Stomach (tissue), 19 donors: ENCODE measurements at places on chromosomes 5 and 9.

- DNase-seq = no peak
These were observed 546.6 kb upstream of the PTPRD start for GRCh38 chr9:11159318-11159862.

DNA sequence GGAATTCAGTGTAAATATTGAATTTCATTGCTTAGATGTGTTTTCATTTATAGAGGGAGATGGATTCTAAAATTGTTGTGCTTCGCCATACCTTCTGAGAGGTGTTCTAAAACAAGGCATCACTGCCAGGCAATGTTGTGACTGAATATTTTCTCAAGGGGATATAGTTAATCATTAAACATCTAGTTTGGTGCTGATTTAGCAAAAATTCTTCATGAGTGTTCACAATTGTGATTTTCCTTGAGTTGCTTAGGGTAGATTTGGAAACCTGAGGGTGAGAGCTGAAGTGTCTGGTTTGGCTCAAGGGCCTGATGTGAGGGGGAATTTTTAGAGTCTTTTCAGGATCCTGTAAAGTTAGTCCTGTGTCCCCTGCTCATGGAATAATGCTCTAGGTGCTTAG is 104.5 kb downstream of the MAT2B start:
- no peak for DNase-seq

DNA sequence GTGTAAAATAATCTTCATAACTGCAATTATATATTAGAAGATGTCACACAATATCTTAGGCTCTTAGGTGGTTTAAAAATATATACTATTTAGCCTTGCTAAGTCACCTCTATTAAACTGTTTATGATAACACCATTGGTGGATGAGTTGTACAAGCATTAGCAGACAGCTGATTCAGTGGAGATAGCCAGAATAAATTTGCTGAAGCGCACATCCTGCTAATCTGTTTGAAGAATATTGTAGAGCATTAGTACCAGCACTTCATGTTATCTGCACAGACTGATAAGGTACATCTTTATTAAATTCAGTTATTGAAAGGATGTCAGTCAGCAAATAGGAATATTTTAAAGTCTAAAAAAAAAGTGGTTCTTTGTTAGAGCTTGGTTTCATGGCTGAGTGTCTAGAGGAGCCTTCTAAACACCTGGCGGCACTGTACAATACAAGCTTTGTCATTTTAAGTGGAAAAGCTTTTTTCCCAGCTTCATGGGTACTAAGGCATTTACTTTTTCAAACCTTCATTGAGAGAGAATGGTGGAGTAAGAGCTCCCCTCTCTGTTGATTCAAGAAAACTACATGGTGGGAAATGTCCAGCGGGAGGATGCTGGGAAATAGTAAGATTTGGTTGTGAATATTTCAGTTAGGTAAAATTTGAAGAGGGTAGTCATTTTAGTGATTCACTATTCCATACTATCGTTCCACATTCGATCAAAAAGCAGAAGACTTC is 275.1 kb downstream of the SLF1 start:
- DNase-seq = no peak

DNA sequence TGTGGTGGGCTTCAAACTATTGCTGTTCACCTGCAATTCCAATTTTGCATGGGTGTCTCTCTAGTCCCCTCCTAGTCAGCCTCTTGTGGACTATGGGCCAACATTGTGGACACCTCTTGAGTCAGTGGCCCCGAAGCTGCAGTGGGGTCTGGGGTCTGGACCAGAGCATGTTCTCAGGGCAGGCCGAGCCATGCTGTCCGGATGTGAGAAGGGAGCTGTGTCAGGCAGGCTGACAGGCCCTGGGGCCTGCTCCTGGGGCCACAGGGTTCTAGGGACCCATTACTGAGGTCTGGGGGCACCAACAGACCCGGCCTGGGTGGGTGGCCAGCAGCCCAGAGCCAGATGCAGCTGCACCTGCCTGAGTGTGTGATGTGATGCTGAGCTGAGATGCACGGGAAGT is 16.5 kb upstream of the IRX4 start:
- no peak for DNase-seq

DNA sequence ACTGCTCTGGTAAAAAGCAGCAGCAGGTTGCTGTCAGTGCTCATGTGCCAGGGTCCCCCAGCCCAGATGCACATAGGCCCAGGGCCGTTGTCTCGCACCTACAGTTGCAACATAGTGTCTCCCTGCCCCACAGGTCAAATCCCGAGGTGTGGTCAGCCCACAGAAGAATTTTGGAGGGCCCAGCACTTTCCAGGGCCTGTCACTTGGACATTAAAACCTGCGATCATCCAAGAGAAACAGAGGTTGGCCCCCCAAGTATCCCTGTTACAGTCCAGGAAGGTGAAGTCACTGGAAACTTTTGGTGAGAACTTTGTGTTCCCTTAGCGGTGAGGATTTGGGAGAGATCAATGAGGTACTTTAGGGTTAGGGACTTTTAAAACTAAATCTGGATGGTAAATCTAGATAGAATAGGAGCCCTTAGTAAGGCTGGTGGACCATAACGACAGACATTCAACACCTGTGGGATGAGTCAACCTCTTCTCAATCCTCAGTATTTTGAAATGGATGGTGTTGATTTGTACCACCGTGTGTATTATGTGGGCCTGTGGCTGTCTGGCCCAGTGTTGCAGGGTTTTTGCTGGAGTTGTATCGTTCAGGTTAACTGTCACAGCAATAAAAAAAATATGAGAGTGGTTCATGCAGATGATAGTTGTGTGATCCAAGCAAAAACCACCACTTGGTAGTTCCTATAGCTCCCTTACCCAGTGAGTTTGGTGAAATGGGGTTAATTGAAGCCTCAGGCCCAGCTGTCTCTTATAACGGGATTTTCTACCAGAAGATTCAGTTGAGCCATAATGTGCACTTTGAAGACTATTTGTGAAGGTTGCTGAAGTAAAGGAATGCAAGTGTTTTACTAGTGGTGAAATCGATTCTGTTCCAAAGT is 19.2 kb downstream of the OR2S2 start:
- no peak for DNase-seq

DNA sequence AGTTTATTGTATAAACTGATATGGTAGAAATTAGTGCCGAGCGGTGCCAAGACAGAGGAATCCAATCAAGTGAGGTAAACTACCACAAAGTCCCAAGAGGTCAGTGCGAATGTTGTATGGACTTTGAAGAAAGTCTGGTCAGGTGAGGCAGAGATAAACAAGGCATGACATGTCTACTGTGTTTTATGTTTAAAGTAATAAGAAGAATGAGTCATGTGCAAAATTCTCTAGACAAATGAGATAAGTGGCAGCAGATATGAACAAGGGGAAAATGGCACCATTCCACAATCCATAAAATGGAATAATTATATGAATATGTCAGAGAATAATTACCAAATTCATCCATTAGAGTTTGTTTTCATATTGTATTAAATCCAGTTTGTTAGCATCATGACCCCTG is 364.1 kb upstream of the CCNH start:
- no peak for DNase-seq

DNA sequence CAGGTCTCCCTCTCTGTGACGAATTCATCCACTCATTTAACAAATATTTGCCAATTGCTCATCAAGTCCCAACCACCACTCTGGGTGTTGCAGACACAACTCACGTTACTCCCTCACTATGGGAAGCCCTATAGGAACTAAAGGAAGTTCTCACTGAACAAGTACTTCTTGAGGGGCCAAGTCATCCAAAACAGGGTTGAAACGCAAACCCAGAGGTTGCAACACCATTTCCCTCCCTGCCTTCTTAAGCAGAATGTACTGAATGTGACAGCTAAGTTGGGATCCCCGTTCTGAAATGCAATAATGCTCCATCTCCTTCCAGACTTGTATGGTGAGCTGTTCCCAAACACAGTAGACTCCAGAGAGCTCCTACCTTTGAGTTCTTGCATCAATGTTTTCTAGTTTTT is 34.3 kb downstream of the EPB41L4B start:
- DNase-seq = no peak

DNA sequence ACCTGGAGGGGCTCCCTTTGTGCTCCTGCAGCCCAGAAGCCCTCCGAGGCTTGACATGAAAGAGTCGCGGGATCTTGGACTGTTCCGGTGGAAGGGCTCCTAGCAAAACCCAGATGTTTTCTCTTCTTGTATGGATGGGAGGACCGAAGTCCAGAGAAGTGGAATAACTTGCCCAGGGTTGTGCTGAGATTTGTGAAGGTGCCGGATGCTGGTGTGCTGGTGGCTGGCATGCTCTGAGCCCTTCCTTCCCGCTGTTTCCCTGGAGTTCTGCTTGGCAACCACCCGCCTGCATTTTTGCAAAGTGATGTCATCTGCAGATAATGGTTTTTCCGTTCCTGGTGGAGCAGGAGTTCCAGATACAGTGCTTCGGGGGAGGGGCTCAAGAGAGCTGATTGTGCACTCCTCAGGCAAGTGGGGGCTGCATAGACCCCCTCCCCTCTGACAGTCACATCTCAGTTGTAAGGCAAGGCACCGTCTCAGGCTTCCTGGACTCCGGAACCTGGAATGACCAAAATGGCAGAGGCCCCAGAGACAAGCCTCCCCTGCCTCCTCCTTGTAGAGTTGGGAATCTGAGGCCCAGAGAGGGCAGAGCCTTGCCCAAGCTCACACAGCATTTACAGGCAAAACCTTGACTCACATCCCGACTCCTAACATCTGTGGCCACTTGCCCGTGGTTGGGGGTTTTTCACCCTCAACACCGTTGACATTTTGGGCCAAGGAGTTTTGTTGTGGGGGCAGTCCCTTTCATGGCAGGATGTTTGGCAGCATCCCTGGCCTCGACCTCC is 157.0 kb downstream of the RGS3 start:
- peak; percentile 87 for DNase-seq

- no peak for DNase-seq
These were observed 238.4 kb downstream of the TRPM3 start for GRCh38 chr9:70883056-70883455.

GRCh38 chr9:120894321-120895148 is 17.5 kb upstream of the PHF19 start:
- peak; percentile 87 for DNase-seq

DNA sequence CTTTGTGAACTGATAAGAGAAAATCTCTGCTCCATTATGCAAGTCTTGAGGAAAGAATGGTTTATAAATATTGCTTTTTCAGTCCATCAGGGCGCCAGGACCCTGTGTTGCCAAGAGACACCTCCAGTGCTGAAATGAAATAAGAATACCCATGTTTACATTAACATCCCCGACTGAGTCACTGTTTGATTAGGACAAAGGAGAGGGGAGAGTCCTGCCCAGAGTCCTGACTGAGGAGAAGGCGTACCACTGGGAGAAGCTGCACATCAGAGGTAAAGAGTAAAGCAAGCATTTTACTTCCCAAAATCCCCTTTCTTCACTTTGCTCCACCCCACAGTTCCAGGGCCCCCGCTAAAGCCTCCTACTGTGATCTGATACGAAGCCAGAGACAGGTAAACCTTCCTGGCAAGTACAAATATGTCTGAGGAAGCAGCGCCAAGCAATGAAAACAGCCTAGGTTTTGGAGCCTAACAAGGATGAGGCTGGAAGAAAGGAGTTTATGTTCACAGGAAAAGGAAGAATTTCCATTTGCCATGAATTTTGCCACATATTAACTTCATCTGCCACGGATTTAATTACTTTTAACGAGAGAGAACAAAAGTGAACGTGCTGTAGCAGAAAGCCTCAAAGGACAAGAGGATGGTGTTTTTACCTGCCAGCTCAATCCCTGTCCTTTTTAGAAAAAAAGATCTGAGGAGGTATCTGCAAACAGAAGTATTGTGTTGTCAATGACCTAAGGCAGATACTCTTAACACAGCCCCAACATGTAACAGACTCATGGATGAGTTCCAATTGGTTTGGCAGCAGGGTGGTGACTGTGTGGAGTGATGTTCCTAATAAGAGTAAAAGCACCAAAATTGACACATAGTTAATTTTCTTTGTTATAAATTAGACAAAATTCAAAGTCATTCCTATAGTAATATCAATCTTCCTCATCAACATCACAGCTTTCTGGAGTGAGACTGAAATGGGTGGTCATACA is 209.4 kb upstream of the TLE4 start:
- DNase-seq = no peak

DNA sequence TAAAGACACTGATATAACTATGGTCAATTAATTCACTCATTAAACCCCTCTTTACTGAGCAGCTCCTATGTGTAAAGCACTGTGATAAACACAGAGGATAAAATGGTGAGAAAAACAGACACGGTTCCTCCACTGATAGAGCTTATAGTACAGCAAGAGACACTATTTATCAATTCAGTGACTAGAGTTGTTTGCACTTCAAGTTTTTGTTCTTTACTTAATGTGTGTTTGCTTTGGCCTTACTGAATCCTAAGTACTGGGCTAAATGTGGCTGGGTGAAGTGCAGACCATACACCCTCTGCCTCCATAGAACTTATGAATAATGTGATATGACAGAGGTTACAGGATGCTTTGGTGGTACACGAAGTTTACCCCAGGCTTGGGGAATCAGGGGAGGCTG is 80.1 kb upstream of the ITGA1 start:
- no peak for DNase-seq

DNA sequence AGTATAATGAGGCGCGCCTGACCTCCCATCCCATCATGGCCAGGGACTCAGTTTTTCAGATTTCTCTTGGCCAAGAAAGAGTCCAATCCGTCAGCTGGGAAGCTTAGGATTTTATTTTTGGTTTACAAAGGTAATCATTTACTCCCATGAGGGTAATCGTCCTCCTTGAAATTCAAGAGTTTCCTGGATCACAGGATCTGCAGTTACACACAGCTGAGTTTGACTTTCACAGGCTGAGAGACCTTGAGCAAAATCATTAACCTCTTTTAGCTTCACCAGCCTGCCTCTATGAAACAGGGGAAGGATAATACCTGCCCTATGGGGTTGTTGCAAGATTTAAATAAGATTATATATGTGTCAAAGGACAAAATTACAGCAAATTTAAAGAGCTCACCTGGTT is 15.4 kb upstream of the AK3 start:
- DNase-seq = no peak

DNA sequence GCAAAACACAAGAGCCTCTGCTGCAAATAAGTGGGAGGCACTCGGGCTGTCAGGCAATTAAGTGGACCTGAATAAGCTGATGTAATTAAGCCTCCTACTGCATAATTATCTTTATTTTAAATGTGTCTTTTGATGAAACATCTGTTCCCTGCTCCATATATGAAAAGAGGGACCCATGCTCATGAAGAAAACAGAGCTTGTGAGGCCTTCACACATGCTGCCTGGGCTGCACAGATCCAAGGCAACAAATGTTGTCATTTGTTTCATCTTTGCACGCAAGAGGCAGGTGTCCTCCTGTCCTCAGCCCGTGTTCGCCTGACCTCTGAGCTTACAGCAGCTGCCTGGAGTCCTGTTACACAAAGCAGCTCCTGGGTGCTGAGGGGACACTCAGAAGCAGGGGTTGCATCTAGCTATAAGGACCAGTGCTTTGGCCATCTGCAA is 381.1 kb downstream of the ZNF608 start:
- DNase-seq = peak; percentile 25

- DNase-seq = no peak
These were observed 6.7 kb downstream of the FAF2 start for GRCh38 chr5:176454724-176455394.

GRCh38 chr5:138883211-138883610 is 8.1 kb upstream of the LRRTM2 start:
- DNase-seq = no peak
